Amygdala (tissue), 56 donors: ENCODE measurements at places on chromosomes 7 and 10.

GRCh38 chr10:106347547-106347946, 817.0 kb downstream of the SORCS1 start:
- DNase-seq = no peak

- DNase-seq = no peak
Observed at GRCh38 chr7:142884286-142884640, 1.3 kb downstream of the TRPV6 start.

DNA sequence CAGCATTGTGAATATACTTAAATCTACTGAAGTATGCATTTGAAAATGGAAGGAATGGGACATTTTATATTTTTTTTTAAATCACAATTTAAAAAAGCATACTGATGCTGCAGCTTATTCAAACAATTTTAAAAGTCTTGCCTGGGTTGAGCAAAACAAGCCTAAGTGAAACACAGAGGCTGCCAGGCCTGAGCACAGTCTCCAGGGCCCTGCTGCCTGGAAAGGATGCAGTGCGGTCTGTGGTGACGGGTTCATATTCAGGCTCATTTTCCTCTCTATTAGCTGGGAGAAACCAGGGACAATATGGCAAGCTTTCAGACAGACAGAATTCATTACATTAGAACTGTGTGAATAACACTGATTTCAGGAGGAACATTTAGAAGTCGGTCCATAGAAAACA, 251.9 kb downstream of the COBL start:
- DNase-seq = no peak

DNA sequence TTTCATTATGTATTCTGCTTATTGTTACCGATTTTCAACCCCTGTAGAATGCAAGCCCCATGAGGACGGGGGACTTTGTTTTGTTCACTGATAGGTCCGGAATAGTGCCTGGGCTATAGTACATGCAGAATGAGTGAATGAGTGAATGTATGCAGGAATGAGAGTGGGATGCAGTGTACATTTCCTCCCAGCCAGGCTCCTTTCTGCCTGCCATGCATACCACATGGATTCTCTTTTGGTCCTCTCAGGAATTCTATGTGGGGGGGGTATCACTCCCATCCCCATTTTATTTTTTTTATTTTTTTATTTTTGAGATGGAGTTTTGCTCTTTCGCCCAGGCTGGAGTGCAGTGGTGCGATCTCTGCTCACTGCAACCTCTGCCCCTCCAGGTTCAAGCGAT, 16.7 kb downstream of the TRIM56 start:
- no peak for DNase-seq

DNA sequence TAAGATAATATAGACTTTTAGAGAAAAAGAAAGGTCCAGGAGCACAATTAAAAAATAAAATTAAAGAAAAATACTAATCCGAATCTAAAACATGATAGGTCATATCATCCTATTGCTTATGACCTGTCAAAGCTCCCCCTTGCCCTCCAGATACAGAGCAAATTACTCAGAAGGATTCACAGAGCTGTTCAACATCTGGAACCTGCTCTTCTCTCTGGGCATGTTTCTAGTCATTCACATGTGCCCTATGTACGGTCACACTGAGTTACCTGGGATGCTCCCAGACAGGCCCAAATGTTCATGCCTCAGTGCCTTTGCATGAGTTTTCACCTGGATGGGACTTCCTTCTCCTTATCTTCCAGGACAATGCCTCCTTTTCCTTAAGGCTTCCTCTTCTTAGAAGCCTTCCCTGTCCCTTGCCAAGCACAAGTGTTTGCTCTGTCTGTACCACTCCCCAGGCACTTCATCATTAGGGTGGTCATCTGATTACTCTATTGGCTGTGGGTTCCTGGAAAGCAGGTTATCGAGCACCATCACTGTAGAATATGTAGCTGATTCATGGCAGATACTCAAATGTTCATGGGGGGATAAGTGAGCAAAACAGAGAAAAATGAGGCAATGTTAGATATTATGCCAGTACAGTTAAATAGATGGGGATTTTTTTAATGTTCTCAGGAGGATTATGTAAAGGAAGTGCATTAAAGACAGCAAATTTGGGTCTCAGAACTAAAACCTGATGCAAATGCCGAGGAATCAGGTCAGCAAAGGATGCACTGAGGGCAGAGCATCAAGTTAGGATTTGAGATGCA, 12.0 kb upstream of the AOAH start:
- DNase-seq = no peak

- DNase-seq = no peak
Observed at GRCh38 chr10:93865794-93866425, 27.9 kb upstream of the SLC35G1 start.

- DNase-seq = no peak
Observed at GRCh38 chr7:33771422-33771821, 133.9 kb upstream of the BMPER start.

DNA sequence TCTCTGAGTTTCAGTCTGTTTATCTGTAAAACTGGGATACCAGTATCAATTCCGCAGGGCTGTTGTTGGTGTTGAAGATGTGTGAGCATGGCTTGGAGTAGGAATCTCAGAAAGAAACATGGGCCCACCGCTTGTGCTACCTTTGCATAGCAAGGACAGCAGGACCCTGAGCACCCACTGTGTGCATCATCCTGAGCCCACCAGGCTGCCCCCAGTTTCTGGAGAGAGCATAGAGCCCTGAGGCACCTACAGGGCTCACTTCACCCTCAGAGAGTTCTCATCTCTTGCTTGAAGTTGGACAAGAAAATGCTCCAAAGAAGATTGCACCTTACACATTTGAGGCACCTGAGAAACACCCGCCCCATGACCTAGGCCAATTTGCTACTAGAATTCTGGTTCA, 12.9 kb downstream of the PRLHR start:
- DNase-seq = no peak

GRCh38 chr7:151016942-151017341, 7.4 kb downstream of the ATG9B start:
- no peak for DNase-seq

DNA sequence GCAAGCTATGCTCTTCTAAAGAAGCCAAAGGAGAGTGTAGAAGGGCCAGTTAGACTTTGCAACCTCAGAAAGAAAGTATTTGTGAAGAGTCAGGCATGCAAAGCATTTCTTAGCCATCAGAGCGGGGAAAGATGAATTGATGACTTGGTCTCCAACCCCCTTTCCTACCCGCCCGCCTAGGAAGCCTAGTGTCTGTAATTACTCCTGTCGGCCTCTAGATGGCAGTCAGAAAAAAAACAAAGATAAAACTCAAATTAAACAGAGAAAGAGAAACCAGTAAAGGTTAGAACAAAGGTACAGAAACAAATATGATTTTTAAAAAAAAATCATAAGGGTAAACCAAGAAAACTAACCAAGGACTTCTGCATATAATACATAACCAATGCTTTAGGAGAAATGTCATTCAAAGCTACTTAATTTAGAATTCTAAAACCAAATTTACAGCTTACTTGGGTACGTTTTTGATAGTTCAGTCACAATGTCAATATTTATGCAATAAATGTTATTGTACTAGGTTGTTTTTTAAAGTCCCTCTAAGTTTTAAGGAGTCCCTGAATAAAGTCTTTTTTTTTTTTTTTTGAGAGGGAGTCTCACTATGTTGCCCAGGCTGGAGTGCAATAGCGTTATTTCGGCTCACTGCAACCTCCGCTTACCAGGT, 97.6 kb downstream of the LYZL1 start:
- DNase-seq = no peak

DNA sequence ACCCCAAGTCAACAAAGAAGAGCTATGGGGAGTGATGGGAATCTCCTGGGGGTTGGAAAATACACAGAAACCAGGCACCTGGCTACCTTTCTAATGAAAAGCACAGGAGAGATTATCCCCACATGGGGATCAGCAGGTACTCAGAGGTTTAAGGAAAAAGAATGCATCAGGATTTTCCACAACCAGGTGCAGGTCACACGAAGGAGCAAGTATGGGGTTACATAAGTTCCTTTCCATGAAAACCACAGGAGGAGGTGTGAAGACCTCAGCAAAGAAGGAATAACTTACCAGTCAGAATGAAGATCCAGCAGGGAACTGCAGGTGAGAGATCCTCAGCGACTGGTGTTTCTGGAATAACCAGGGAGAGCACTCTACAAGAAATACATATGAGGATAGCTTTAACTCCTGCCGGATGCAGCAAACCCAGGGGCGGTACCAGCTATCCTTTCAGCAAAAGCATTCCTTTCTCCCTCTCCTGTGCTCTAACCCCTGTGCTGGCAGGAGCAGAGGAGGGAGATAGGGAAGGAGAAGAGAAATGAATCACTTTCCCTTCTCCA, 116.7 kb upstream of the TMEM106B start:
- DNase-seq = no peak

DNA sequence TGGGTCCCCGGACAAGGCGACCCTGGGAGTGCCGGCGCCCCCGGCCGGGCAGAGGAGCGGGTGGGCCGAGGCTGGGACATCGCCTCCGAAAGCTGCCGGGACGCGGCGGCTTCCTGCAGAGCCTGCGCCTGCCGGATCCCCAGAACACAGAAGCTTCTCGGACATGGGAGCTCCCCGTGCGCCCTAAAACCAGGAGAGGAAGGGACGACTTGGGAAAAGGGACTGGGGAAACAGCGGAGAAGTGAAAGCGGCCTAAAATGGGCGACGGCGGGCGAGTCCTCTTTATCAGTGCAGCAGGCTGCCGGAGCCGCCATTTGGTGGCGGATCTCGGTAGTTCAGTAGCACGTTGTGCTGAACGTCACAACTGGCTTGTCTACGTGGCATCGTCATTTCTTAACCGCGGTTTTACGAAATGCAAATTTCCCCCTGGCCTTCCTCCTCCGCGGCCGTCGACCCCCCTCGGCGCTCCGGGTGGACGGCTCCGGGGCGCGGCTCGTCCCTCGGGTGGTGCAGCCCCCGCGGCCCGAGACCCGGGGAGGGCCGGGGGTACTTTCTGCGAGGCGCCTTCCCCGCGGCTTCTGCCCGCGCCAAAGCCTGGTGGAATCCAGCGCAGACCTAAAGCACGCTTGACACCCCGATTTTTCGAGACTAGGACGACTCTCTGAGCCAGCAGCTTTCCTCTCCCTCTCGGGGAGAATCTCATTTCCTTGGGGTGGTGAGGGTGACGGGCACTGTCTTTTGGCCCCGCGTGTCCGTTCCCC, 9.9 kb upstream of the SPAG6 start:
- peak; percentile 48 for DNase-seq

DNA sequence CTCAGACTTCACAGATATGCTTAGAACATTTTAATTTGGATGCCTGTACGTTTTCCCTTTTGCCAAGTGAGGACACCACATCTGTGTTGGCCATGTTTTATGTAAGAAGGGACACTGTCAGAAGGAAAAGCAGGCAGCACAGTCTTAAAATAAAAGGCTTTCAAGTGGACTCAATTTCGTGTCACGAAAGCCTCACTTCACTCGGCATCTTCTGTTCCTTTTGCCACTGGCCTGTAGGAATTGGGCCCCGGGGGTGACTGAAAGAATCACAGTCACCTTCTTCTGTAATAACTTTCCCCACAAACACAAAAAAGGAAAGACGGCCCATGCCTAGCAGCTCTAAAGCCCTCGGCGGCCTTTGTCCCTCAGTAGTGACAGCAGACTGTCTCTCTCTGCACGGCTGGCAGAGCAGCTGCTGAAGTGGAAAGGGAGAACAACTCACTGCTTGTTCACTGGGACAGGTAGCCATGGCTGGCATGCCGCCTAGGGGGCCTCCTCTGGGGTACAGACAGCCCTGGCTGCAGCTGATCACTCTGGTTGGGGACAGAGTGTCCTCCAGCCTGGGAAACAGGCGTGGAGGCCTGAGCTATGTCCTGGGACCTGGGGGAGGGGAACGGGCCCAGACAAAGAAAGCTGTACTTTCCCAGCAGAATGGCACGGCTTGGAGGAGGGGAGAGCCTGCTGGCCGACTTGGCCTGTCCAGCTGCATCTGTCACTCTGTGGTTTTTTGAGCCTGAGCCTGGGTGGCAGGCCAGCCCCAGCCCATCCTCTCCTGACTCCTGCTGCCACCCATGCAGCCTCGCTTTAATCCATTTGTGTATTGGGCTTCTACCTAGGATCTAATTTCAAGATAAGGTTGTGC, 4.4 kb downstream of the RASSF4 start:
- peak; percentile 88 for DNase-seq

- DNase-seq = no peak
Observed at GRCh38 chr7:137934941-137935883, 66.7 kb downstream of the CREB3L2 start.

DNA sequence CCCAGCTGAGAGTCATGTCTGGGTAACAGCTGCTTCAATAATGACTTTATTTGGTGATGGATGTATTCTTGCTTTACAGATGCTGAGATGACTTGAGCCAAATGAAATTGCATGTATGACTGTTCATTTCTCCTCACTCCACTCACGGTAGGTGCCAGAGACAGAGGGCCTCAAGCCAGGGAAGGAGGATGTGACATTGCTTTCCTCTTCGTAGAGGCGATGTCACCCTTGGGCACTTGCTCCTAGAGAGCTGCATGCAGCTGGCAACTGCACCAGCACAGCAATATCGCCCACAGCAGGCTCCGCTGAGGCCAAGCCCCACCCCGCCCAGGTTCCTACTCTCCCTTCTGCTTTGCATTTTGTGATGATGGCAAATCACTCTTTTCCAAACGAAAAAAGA, 116.6 kb upstream of the AOAH start:
- DNase-seq = no peak

DNA sequence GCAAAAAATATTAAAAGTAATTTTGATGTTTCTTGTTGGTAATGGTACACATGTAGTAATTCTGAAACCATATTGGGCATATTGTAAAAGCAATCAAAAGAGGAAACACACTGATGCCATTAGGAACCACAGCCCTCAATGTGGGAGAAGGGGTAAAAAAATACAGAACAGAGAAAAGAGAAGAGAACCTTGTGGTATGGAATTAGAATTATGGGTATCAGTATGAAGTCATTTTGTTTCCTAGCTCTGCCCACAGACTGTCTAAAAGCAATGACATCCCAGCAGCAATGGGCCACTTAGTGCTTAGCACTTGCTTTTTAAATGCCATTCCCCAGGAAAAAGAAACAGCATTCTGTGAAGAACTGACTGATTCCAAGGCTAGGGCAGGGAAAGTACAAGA, 61.5 kb downstream of the CPVL start:
- no peak for DNase-seq

GRCh38 chr10:46318799-46319198, 32.0 kb downstream of the ANTXRL start:
- DNase-seq = no peak

- no peak for DNase-seq
Observed at GRCh38 chr7:70636169-70636568, 495.8 kb upstream of the GALNT17 start.

DNA sequence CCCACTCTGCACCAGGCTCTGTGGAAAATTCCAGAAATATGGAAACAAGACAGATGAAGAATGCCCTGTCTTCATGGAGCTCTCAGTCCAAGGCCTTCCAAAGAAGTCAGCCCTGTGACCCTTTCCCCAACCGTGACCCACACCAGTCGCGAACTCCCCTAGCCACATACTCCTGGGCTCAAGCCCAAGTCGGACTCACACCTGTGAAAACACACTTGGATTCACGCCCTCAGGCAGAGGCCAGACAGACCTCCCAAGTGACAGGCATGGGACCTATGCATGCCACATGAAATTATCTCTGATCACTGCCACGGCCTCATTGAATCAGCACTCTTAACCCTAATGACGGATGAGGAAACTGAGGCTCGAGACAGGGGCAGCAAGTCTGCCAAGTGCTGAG, 42.5 kb downstream of the ZCCHC24 start:
- DNase-seq = no peak

GRCh38 chr7:147909431-147910148, 681.0 kb upstream of the C7orf33 start:
- no peak for DNase-seq

GRCh38 chr10:93995598-93996271, 2.0 kb downstream of the PLCE1 start:
- DNase-seq = no peak

GRCh38 chr7:111089822-111090426, 1.0 kb upstream of the LRRN3 start:
- DNase-seq = no peak

GRCh38 chr10:47139121-47139520, 160.9 kb upstream of the GDF10 start:
- DNase-seq = no peak
